ENCODE measurements at places on chromosomes 16 and 17. TPM values are rescaled to one million over a fixed set of nuclear protein-coding genes. Genes with fewer than 3 reads are reported as not detected.

The SDR42E1 gene
- not detected for total RNA-seq

The CTRL gene
- not detected for total RNA-seq

The MYH1 gene
- total RNA-seq, result not detected

The ATP1B2 gene
- total RNA-seq, result 0.12 TPM

The KRTAP4-3 gene
- not detected for total RNA-seq

The KRT13 gene
- not detected for total RNA-seq

The HBA1 gene
- 11.8 TPM for total RNA-seq

The CA5A gene
- not detected for total RNA-seq

The TMIGD1 gene
- total RNA-seq, result not detected

The MPV17L gene
- total RNA-seq, result 0.62 TPM

The SLC16A6 gene
- total RNA-seq, result 0.06 TPM

The CDYL2 gene
- total RNA-seq, result 2.4 TPM

The CNP gene
- total RNA-seq, result 63.9 TPM

The ALDOC gene
- total RNA-seq, result 95.1 TPM

The FGF11 gene
- 1.1 TPM for total RNA-seq

The GAST gene
- not detected for total RNA-seq

The BRICD5 gene
- 1.1 TPM for total RNA-seq

The TEX19 gene
- total RNA-seq, result not detected

The CNOT1 gene
- total RNA-seq, result 67.6 TPM

The CD300LG gene
- 0.50 TPM for total RNA-seq

The KRTAP9-4 gene
- total RNA-seq, result not detected
